ENCODE measurements at places on chromosomes 7 and 10.

GRCh38 chr10:129465796-129466702, 992 bp upstream of the MGMT start:
- DNase-seq = peak; percentile 1

DNA sequence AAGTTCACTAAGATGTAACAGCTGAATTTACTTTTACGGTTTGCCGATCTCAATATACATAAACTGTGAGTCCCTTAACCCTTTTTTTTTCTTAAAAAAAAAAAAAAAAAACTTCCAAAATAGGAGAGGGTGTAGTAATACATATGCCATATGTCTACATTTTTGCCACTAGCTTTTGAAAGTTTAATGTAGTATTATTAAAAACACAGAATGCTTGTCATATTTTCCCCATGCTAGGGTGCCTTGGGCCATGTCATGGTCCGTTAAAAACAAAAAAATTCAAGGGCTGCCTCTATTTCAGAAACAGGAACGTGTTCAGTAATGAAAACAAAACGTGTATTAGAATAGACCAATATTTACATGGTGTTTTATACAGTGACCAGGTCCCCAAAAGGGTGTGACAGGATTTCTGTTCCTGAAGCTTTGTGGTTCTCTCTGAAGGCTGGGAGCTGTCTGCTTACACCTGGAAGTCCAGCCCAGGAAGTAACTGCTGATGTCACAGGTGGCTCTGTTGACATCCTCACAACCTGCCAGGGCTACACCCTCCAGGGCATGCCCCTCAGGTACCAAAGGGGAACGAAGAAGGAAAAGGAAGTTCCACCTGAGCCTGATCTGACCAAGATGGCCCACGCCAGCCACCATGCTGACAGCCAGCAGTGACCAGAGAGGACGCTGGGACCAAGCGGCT, 79.0 kb downstream of the COBL start:
- no peak for DNase-seq

- no peak for DNase-seq
These were observed 105.2 kb downstream of the VWC2 start for GRCh38 chr7:49878627-49879026.

GRCh38 chr7:18459484-18460245, 35.9 kb upstream of the HDAC9 start:
- no peak for DNase-seq

GRCh38 chr10:92142949-92143348, 147.9 kb downstream of the CPEB3 start:
- DNase-seq = no peak

- DNase-seq = no peak
These were observed 65.1 kb downstream of the IGF2BP3 start for GRCh38 chr7:23405240-23405618.

DNA sequence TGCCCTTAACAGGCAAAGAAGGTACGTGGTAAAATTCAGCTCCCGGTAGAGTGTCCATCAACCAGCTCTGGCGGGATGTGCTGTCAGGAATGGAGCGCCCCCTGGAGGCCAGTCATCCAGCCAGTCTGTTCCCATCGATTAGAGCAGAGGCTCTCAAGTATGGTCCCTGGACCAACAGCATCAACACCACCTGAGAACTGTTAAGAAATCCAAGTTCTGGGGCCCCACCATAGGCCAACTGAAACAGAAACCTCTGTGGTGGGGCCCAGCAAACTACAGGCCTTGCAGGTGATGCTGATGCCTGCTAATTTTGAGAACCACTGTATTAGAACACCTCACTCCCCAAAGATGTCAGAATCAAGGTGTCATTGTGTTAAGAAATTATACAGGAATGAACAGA, 109.2 kb downstream of the DPY19L1 start:
- DNase-seq = peak; percentile 34

- DNase-seq = no peak
These were observed 282.2 kb downstream of the PHTF2 start for GRCh38 chr7:78080811-78081210.

DNA sequence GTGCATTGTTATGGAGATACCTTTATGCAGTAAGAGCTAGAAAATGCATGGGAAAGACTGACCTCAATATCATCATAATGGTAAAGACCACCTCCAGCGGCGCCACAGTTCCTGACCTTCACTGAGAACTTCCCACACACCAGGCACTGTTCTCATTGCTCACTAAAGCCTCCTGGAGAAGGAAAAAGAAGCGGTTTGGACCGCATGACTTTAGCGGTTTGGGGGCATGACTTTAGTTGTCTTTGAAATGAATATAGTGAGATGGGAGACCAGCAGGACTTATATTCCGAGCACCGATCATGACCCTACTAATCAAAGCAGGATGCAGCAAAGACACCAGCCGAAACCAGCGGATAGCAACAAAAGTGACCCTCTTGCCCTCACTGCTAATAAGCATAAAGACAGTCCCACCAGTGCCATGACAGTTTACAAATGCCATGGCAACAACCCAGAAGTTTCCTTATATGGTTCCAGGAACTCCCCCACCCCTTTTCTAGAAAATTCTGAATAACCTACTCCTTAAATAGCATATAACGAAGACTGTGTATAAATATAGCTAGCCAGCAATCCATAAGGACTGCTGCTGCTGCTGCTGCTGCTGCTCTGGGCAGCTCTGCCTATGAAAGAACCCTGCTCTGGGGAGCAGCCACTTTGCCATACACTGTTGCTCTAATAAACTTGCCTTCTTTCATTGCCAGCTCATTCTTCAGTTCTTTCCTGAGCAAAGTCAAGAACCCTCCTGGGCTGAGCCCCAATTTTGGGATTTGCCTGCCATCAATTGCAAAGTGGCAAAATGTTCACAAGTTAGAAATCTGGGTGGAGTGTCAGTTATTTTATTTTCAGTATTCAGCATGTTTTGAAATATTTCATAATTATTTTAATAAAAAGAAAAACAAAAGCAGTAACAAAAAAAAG, 694.1 kb downstream of the SUGCT start:
- DNase-seq = no peak

DNA sequence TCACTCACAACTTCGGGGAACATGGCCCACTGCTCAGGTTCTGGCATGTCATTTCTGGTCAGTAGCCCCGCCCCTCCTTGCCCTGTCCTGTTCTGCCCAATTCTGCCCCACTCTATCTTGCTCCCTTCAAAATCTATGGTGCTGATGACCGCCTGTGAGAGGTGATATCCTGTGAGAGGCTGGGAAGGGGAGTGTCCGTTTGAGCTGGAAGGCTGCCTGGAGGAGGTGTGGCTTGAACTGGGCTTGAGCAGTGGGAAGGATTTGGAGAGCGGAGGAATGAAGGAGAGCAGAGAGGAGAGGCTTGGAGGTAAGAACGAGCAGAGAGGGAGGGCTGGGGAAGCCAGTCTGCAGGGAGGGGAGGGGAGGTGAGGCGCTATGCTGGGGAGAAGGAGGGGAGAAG, 145.3 kb downstream of the RPS24 start:
- DNase-seq = peak; percentile 28

GRCh38 chr10:69747179-69747578, 54.5 kb upstream of the COL13A1 start:
- no peak for DNase-seq

GRCh38 chr7:96899108-96899507, 106.2 kb upstream of the DLX6 start:
- DNase-seq = no peak

- DNase-seq = peak; percentile 77
These were observed 1.1 kb downstream of the RADIL start for GRCh38 chr7:4882169-4883032.

DNA sequence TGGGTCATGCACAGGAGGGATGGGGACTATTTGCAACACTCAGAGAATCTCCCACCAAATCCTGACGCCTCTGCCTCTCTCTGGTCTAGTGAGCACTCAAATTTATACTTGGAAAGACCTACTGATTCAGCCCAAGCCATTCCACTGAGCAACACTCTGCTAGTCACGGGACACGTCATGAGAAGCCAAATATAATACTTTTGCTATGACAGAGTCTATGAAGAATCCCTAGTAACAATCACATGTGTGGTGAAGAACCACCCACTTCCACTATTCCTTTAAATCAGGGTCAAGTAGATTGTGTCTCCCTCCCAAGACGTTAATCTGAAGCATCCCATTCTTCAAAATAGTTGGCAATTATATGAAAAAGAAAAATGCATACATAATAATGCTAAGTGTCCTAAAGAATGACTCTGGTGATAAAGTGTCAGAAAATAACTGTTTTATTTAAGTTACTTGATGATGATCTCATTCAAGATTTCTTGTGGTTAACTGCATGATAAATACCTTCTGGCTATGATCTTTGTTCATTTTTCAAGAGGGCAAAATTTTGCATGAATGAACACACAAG, 28.5 kb downstream of the CHCHD3 start:
- DNase-seq = peak; percentile 88

- peak; percentile 76 for DNase-seq
These were observed 48.1 kb downstream of the CD36 start for GRCh38 chr7:80686576-80686975.

- peak; percentile 6 for DNase-seq
These were observed 569 bp downstream of the SLC26A5 start for GRCh38 chr7:103445228-103446048.

- no peak for DNase-seq
These were observed 316.3 kb downstream of the PRPF18 start for GRCh38 chr10:13902868-13903587.

GRCh38 chr10:104120512-104120902, 1.5 kb upstream of the SFR1 start:
- no peak for DNase-seq

GRCh38 chr10:101708073-101708472, 13.1 kb upstream of the FBXW4 start:
- no peak for DNase-seq

DNA sequence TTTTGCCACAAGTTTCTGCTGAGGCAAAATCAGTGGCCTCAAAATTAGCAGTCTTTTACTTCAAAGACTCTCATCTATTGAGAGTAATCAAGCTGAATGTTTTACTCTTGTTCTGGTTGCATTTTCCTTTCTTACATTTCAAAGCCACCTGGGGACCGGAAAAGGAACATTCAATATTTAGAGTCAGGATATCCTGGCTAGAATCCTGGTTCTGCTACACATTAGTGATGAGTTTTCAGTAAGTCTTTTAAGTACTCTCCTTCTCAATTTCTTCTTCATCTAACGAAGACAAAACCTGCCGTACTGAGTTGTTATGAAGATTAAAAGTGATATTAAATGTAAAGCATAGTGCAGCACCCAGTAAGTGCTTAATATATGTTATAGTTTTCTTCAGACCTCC, 52.5 kb downstream of the LAMB4 start:
- no peak for DNase-seq

DNA sequence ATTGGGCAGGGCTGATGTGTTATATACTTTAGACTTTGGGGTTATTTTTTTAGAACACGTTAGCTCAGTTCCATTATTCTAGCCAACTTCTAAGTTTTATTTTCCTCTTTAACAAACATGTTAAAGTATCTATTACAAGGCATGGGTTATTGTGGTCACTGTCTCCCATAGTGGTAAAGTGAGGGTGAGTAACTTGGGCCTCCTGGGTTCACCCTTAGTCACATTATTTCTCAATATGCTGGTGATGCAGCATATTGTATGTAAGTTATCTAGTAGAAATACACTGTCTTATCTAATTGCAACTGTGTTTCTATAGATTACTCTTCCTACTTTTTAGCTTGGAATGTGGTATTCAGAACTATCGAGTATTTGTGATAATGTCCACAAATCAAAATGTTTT, 65.9 kb downstream of the BBS9 start:
- DNase-seq = peak; percentile 72

DNA sequence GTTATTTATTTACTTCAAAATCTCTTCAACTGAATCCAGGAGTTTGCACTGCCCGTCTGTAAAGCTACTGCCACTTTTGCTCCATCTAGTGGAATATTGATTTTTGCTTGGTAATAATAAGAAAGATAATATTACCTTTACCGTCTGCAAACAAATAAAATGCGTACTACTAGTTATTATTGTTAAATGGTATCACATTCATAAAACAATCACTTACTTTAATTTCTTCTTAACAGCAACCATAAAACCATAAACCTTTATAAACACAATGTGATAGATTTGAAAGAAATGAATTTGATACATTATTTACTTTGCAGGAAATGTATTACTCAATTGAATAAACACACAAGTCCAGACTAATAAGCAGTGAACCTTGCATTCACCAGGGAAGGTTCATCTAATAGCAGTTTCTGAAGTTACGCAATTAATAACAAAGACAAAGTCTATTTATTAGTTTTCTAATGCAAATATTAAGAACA, 6.4 kb downstream of the AGMO start:
- peak; percentile 34 for DNase-seq

DNA sequence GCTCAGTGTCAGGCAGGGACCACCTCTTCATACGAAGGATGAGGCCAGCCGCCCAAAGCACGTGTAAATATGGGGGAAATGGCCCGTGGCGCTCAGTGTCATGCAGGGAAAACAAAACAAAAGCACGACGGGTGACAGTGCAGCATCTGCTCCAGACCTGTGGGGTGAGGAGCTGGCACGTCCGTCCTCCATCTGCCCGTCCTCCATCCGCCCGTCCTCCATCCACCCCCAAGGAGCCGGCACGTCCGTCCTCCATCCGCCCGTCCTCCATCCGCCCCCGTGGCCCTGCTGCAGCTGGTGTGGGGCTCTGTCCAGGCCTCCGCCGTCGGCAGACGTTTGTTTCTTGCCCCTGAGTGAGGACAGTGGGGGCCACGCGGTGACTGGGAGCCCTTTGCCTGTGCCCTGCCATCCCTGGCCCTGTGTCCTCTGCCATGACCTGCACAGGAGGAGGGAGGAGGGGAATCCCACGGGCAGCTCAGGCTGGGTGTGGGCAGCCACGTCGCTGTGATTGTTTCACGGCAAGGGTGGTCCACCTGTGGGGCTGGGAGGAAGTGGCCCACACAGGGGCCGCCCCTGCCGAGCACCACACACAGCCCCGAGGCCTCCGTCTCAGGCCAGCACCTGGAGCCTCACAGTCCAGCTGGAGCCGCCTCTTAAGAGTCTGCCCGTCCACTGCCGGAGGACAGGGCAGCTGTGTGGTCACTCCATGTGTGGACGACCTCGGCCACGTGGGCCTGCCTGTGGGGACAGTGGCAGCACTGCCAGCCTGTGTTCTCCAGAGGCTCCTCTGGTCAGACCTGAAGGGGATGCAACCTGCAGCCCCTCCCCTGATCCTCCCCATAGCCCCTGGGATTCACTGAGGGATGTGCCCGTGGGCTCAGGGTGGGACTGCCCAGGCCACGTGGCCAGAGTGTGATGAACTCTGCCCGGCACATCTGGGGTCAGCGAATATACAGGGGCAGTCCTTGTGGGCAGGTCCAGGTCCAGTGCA, 38.2 kb upstream of the DPYSL4 start:
- no peak for DNase-seq

GRCh38 chr7:64884913-64885370, 18.1 kb upstream of the ZNF273 start:
- no peak for DNase-seq

DNA sequence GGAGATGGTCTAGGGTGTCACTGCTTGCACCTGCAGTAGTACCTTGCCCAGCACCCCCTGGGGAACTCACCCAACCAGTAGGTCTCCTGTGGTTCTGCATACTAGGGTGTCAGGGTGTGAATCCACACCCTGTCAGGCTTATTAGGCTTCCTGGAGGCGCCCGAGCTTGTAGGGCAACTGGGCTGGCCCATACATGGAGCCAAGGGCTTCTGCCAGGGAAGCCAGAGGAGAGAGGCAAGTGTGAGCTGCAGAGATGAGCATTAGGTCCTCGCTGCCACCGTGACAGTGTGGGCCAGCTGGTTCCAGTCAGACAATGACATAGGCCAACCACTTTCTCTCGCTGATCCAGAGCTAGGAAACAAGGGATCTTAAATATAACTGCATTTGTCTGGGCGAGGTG, 11.2 kb downstream of the MXI1 start:
- no peak for DNase-seq

- DNase-seq = no peak
These were observed 334.6 kb downstream of the CRPPA start for GRCh38 chr7:16086743-16087142.

Data from cardiac fibroblast (primary cell).